ENCODE measurements at places on chromosomes 7 and 10. TPM values are rescaled to one million over a fixed set of nuclear protein-coding genes. Genes with fewer than 3 reads are reported as not detected.

Gene HHEX
- total RNA-seq, result 3.0 TPM

Gene GPRIN2
- 4.3 TPM for total RNA-seq

Gene ERVW-1
- not detected for total RNA-seq

Gene PHYHIPL
- 7.0 TPM for total RNA-seq

DNA sequence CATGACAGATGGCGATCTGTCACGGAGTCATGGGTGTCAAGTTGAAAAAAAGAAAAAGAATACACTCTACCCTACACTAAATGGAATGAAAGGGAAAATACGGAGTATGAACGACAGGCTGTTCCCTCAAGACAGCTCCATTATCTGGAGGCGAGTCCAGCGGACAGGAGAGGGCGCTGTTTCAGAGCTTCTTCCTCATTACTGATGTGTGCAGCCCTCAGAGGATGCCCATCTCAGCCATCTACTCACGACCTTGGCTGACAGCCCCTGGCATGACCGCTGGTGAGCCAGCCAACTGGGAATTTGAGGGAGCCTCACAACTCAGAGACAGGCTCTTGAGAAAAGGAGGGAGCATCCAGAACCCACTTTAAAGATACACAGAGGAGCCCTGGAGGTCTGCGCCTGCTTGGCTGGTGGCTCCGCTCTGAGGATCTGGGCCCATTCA, 49.6 kb upstream of the SMNDC1 start:
- peak; percentile 53 for DNase-seq

DNA sequence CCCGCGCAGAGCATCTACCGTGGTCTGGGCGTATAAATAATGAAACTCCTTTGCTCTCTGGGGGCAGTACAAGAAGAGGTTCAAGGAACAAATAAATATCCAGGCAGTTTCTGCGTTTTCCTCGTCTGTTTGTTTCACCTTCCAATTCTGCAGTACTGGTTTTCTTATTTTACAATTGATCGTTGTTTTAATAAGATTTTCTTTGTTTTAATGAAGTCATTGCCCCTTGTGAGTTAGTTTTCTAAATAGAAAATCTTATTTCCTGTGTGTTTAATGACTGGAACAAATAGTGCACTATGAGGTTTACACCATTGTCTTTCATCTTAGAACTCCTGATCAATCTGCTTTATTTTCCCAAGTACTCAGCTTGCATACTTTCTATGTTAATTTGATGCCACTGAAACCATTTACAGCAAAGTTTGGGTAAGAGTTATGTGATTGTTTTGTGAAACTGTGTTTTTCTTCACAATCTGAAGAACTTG, 1.2 kb downstream of the PLEKHA1 start:
- DNase-seq, result no peak

GRCh38 chr10:30502266-30503060, 68.5 kb downstream of the MAP3K8 start:
- no peak for DNase-seq

- DNase-seq, result peak; percentile 45
These were observed 62.5 kb downstream of the DAGLB start for GRCh38 chr7:6385110-6385781.
